Choroid plexus epithelial cell (primary cell): ENCODE measurements at places on chromosomes 1 and 21.

GRCh38 chr1:65113298-65113697 is 34.7 kb upstream of the AK4 start:
- DNase-seq, result no peak

DNA sequence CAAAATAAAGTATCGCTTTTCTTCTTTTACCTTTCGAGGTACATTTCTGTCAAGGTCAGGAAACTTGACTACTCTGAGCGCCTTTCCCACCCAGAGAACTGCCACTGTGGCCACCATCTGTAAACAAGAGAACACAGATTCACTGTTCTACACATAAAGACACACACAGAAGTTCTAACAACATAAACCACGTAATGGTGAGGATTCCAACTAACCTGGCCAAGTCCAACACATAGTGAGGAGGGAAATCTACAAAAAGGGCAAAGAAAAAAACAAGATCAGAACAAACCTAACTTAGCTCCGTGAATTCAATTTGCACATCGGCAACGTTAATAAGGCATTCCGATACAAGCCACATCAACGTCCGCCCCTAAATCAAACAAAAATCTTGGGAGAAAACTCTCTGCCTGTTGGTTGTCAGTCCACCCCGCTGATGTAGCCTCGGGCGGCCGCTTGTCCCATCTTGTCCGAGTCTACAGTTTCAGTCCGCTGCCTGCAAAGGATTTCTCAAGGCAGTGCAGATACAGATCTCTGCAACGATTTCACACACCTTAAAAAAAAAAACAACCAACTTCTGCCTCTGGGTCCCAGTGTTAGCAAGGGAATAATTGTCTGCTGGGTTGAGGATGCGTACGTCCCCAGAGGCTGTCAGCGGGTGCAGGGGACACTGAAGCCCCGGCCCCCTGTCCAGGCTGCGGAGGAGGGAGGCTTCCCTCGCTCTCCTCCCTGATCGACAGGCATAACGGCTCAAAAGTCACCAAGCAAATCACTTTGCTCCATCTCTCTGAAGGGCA is 1.0 kb downstream of the SLC35D1 start:
- peak; percentile 60 for DNase-seq

DNA sequence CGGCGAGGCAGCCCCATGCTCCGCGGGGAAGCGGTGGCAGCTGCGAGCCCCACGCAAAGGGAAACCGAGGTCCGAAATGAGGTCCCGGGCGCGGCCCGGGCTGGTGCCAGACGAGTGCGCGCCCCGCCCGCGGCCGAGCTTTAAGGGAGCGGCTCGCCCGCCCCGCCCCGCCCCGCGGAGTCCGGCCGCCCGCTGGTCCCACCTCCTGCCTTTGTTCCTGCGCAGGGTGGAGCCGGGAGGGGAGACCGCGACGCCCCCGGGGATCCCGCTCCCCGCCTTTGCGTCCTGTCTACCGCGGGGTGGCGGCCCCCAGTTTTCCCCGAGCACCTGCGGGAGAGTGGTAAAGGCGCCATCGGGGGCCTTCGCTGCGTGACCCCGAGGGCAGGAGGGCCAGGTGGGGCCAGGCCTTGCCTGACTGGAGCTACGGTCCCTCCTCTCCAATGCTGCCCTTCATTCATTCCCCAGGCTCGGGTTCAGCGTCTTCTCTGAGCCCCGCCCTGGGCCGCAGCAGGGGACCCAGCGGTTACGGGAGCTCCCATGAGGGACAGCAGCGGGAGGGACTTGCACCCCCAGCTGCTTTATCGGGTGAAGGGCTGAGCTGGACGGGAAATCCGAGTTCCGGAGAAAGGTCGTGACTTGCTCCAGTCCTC is at the start of gene HES2:
Gene HES2, minus strand, starts transcription at position 116 of the 650 bp plus-strand sequence. Its CDS starts 99 bp downstream, at position 17.
- no peak for DNase-seq

GRCh38 chr1:114561333-114561732 is 20.1 kb downstream of the BCAS2 start:
- DNase-seq, result no peak

GRCh38 chr1:1630191-1630964 is 1.6 kb upstream of the MMP23B start:
- peak; percentile 83 for DNase-seq
